ENCODE measurements at places on chromosomes 5 and 9. TPM values are rescaled to one million over a fixed set of nuclear protein-coding genes. Genes with fewer than 3 reads are reported as not detected.

The IFNB1 gene
- not detected for total RNA-seq

The ERAP2 gene
- 2.8 TPM for total RNA-seq

The SPINK13 gene
- total RNA-seq, result not detected

The PSIP1 gene
- total RNA-seq, result 45.3 TPM

The FCN2 gene
- not detected for total RNA-seq

The FGFR4 gene
- total RNA-seq, result 7.2 TPM

The PTGER4 gene
- total RNA-seq, result 6.5 TPM

The LAMC3 gene
- 3.7 TPM for total RNA-seq

The TAL2 gene
- not detected for total RNA-seq

The LOX gene
- total RNA-seq, result 125 TPM

The AK3 gene
- 62.7 TPM for total RNA-seq

The ECM2 gene
- 2.2 TPM for total RNA-seq

The TSTD2 gene
- total RNA-seq, result 8.0 TPM

The PTGS1 gene
- total RNA-seq, result 61.8 TPM

The TYRP1 gene
- 14.4 TPM for total RNA-seq

The DOCK2 gene
- 1.6 TPM for total RNA-seq

Measured in epithelial cell of alveolus of lung (primary cell).